ENCODE measurements at places on chromosomes 1 and 21. TPM values are rescaled to one million over a fixed set of nuclear protein-coding genes. Genes with fewer than 3 reads are reported as not detected.

GRCh38 chr1:3097861-3098260 lies 28.9 kb downstream of the PRDM16 start:
- H3K4me1 ChIP-seq, result no peaks in the 10 kb centered on the region
- no peaks in the 10 kb centered on the region for H3K27me3 ChIP-seq
- no peak overlapping the region for H3K27ac ChIP-seq
- DNase-seq, result no peak

GRCh38 chr1:37685722-37686121 lies 6.6 kb upstream of the CDCA8 start:
- no peak overlapping the region for H3K4me3 ChIP-seq
- no peaks in the 10 kb centered on the region for H3K36me3 ChIP-seq
- H3K27ac ChIP-seq, result no peak overlapping the region
- H3K4me1 ChIP-seq, result no peaks in the 10 kb centered on the region

- H3K4me1 ChIP-seq, result peaks cover 18% of the 10 kb centered on the region
- H3K4me3 ChIP-seq, result no peak overlapping the region
- DNase-seq, result no peak
- no peaks in the 10 kb centered on the region for H3K36me3 ChIP-seq
- H3K27me3 ChIP-seq, result no peaks in the 10 kb centered on the region
These were observed 140.2 kb upstream of the JUN start for GRCh38 chr1:58924016-58924565.

DNA sequence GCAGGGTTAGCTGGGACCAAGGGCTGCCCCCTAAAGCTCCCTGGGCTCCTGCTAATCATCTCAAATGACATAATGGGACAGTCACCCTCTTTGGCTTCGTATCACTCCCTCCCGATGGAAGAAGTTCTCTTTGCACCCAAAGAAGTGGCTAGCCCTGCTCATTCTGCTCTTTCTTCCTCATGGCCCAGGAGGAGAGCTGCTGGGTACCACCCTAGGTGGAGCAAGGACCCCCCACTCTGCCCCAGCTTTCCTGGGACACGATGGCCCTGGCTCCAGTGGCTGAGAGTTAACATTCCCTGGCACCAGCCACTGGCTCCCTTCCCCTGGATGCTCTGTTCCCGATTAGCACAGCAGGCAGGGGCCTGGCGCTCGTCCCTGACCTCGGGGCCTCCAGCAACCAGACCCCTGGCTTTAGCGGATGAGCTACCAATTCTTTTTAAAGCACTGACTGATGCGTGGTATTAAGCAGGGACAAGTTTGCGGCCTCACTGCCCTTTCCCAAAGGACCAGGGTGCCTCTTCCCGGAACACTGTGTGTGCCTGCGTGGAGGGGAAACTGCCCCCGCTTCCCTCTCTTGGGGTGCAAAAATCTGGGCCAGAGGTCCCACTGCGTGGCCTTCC lies 1.2 kb downstream of the MYOM3 start:
- no peak overlapping the region for H3K27ac ChIP-seq
- no peaks in the 10 kb centered on the region for H3K27me3 ChIP-seq
- no peak overlapping the region for H3K4me3 ChIP-seq

GRCh38 chr1:67784545-67785186 lies 48.6 kb downstream of the GNG12 start:
- H3K36me3 ChIP-seq, result no peaks in the 10 kb centered on the region
- H3K4me3 ChIP-seq, result no peak overlapping the region
- H3K27ac ChIP-seq, result no peak overlapping the region
- DNase-seq, result no peak

GRCh38 chr1:201017828-201018163 lies 5.7 kb downstream of the KIF21B start:
- H3K27me3 ChIP-seq, result no peaks in the 10 kb centered on the region
- no peaks in the 10 kb centered on the region for H3K36me3 ChIP-seq
- H3K4me1 ChIP-seq, result peaks cover 16% of the 10 kb centered on the region
- H3K27ac ChIP-seq, result no peak overlapping the region
- no peak overlapping the region for H3K4me3 ChIP-seq

GRCh38 chr1:211761400-211761799 lies 69.2 kb downstream of the LPGAT1 start:
- no peak overlapping the region for H3K27ac ChIP-seq
- no peaks in the 10 kb centered on the region for H3K27me3 ChIP-seq
- no peak overlapping the region for H3K4me3 ChIP-seq
- no peaks in the 10 kb centered on the region for H3K36me3 ChIP-seq
- no peak for DNase-seq
- peaks cover 14% of the 10 kb centered on the region for H3K4me1 ChIP-seq

Gene SELENBP1
- total RNA-seq, result 18.5 TPM

Gene USH2A
- 0.11 TPM for total RNA-seq

Gene CFHR1
- total RNA-seq, result not detected

Gene MFAP2
- total RNA-seq, result 20.5 TPM

Gene VCAM1
- total RNA-seq, result not detected

Gene PYHIN1
- total RNA-seq, result not detected

Data from Caco-2 (cell line).